CD4-positive, alpha-beta T cell treated with Interleukin-4 for 4 hours (primary cell): ENCODE measurements at places on chromosomes 4 and X.

- DNase-seq: peak; percentile 43
Measured at GRCh38 chr4:98689507-98690174, 31.2 kb upstream of the TSPAN5 start.

- DNase-seq: no peak
Measured at GRCh38 chrX:119817130-119817690, 25.8 kb upstream of the RPL39 start.

DNA sequence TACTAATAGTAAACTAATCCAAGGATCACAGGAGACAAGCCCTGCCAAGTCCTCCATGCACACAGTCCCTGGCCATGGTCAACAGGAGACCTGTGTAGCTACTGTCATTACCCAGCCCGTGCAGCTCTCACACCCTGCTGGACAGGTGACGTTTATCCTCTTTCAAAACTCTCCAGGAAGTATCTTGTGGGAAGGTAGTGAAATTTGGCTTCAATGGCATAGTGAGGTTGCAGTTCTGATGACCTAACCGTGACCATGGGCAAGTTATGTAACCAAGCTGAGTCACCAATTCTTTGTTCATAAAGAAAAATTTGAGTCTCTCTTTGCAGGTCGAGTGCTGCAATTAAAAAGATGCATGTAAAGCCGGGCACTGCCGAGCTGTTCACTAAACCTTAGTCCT is 11.3 kb upstream of the SLC2A9 start:
- DNase-seq: no peak

DNA sequence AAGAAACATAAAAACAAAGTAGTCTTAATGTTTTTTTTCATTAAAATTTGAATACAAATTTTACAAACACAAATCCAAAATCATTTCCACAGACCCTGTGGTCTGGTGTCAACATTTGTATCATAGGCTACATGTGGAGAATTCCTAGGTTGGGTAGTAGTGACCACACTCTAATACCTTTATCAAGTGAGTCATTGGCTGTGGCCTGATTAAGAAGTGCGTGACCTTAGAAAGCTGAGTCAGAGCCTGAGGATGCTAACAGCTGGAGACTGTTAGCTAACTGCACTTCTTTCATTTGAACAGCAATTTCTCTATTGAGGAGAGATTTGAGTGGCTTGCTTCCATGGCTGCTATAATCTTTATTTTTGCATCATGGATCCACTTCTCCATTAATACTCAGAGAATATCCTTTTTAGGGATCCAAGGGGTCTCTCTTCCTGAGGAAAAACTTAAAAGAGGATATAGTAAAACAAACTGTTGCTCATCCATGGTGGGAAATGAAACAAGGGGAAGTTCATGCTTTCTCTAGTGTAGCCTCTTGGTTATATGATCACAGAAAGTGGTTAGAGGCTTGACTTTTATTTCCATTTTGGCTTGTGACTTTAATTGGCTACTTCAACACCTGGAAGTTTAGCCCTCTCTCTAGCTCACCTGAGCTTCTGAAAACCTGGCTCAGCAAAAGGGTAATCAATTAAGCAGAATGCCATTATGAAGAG is 335.8 kb downstream of the PABPC4L start:
- no peak for DNase-seq

DNA sequence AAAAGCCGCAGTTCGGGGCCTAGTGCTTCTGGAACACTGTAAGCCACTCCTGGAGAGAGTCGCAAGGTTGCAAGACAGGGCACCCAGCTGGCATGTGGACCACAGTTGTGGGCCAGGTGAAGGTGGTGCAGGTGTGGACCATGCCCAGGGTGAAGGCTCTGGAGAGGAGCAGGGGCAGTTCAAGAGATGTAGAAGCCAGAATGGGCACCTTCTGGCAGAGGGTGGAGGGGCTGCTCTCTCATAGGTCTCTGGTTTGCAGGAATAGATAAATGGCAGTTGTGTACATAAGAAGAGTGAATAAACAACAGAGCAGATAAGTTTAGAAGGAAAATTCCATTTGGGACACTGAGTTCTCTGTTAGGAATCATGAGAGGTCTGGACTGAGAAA is 38.6 kb downstream of the TNIP3 start:
- no peak for DNase-seq

DNA sequence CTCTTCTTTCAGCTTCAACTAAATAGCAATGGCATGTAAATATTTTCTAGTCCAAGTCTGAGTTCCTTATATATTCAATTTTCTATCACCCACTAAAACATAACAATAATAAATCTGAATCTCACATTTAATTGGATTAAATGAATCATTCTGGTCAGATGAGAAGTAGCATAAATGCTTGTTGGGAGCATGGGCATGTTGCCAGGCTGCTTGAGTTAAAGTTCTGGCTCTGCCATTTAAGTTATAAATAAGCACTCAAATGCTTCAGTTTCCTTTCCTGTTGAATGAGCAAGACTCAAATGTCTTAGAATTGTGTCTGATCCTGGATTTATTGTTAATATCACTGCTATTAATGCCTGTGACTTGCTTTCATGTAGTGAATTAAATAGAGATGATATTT is 496.3 kb downstream of the STPG2 start:
- DNase-seq: no peak

DNA sequence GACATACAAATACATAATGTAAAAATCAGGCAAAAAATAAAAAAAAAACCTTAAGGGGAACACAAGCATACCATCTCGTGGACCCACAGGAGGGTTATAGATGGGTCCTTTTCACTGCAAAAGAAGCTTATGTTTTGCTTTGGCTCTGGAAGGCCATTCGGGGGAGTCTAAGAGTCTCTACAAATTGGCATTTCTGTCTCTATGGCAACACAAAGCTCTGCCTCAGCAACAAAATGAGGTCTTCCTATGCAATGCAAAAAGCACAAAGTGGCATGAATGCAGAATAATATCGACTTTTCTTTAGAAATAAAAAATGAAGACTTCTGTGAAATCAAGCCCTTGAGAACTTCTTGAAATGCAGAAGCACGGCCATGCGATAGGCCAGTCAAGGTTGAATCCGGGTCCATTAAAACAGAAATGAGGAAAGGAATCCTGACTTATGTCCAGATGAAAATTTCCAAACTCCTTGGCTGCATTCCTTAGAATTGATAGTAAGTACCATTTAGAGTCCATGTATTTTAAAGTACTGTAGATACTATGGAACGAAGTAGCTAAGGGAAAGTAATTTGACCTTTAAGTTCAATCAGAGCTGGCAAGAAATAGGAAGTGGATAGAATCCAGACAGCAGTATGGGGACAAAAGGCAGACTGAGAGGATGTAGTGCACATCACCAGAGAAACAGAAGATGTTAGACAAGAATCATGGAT is 63.7 kb upstream of the PDLIM3 start:
- DNase-seq: no peak

GRCh38 chrX:148223361-148223760 is 242.2 kb downstream of the FMR1NB start:
- DNase-seq: no peak

GRCh38 chr4:81494031-81494431 is 22.3 kb upstream of the RASGEF1B start:
- peak; percentile 38 for DNase-seq

DNA sequence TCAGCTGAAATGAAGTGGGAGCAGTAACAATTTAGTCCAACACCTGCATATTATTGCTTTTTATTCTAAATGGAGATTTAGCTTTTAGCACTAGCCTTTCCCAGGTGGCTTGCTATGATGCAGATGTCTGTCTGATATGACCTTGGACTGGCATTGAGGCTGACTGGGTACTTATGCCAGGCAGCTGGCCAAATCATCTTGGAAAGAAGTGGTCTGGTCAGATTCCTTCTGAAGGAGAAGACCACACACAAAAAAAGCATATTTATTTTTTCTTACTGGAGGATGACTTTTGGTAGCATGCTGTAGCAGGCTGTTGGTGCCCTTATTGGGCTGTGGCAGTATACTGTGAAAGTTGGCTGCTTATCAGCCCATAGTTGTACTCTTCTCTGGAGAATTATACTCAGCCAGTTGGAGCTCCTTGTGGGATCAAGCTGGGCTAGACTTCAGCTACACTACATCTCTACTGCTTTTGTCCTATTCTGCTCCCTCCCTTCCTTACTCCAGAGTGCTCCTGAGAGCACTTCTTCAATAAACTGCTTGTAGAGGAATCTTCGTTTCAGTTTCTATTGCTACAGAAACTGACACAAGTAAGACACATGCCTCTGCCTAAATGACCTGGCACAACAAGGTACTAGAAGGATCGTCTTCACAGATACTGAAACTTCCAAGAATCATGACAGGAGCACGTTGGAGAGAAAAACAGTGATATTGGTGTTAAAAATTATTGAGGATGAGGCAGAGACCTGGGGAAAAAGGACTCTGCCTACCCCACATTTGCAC is 196.8 kb upstream of the RPS6KA3 start:
- DNase-seq: no peak

GRCh38 chr4:73844345-73844744 is 7.9 kb downstream of the CXCL6 start:
- no peak for DNase-seq

DNA sequence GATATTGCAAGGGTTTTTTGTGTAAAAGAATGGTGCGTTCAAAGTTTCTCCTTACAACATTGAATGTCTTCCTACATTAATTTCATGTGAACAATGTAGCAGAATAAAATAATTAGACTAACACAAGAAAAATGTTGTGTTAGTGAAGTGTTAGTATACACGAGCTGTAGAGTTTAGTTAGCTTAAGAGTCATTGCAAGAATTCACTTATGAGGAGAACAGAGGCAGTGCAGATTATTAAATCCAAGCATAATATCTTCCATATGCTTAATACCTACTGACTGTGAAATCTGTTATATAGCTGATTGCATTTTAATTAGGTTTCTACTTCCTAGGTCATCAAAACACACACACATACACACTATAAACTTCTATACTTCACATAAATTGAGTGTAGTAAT is 959.0 kb downstream of the FAT4 start:
- no peak for DNase-seq

DNA sequence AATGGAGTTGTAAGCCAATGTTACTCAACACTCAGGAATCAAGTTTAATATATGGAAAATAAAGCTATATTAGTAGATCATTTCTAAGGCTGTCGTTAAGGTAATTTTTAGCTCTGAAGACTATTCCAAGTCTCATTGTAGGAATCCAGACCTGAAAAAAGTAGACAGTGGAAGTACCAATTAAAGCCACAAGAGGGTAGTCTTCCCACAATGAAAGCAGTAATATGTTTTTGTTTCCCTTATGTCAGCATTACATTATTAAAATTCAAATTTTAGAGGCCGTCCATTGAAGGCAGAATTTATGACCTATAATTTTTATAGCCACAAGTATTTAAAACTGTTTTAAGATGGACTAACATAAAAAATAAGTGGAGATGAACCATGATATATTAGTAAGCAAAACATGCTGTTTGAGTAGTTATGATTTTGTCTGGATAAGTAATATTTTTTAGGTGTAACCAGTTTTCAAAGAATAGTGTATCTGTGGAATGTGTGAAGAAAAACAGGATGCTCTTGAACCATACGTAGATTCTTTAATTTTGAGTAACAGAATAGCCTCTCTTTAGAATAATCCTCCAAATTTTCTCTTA is 372.6 kb upstream of the TECRL start:
- no peak for DNase-seq

- DNase-seq: no peak
Measured at GRCh38 chr4:177128306-177128705, 181.4 kb upstream of the NEIL3 start.

DNA sequence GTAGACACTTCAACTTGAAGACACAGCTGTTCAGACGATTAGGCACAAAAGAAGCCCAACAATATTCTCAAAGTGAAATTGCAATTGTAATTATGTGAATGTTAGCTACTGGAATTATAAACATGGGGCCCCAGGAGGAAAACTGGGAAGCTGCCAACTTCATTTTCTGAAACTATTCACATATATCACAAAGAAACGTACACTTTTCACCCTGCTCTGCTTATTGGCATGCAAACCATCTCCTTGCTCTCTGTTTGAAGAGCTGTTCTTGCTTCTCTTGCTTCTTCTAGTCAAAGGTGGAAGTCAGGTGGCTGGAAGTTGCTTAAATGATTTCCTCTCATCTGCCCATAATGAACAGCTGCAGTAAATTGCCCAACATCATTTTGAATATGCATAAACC is 320.1 kb downstream of the CFAP299 start:
- no peak for DNase-seq

DNA sequence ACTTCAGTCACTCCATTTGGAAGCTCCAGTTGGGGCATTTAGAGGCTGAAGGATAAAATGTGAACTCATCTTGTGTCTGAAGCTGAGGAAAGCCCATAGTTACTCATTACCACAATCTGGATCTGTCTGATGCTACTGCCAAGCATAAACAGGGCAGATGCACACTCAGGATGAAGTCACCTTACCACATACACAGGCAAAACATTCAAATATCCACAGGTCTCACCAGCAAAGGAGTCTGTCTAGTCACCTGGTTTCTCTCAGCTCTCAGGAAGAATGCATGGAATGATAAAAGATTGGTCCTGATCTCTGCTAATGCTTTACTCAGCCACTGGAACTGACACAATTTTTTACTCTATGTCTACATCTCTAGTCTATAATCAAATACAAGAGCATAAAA is 13.0 kb upstream of the ODAPH start:
- DNase-seq: no peak

GRCh38 chr4:182421753-182422152 is 178.6 kb downstream of the TENM3 start:
- DNase-seq: no peak

- DNase-seq: no peak
Measured at GRCh38 chr4:114479595-114479994, 119.0 kb upstream of the UGT8 start.

DNA sequence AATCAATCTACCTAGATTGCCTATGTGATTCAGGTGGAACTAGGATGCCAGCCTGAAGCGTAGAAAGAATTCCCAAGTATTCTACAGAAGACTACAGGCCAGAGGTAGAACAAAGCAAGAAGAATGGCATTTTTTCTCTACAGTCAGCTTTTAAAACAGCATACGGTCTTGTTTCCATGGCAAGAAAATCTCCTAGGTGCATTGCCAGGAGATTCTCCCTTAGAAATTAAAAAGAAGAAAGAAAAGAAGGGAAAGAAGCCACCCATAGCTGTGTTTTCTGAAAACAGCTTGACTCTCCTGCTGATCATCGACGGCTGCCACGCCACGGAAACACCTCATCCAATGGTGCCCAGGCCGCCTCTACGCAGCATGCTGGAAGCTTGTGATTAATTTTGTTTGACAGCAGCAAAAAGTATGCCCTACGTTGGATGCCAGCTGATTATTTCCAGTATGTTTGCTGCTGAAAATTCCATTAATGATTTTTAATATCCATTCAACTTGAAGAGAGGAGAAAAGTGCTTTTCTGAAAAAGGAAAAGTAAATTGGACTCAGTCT is 24.1 kb downstream of the ANK2 start:
- DNase-seq: no peak
